ENCODE measurements at places on chromosomes 4 and X. TPM values are rescaled to one million over a fixed set of nuclear protein-coding genes. Genes with fewer than 3 reads are reported as not detected.

The ARHGAP4 gene
- 19.6 TPM for total RNA-seq

The SCML2 gene
- 5.5 TPM for total RNA-seq

The MPC1L gene
- total RNA-seq = not detected

The PCYT1B gene
- 1.3 TPM for total RNA-seq

The MEPE gene
- not detected for total RNA-seq

The TMEM187 gene
- total RNA-seq = 9.4 TPM

The ADD1 gene
- total RNA-seq = 199 TPM

The FGD1 gene
- total RNA-seq = 7.5 TPM

The P2RY10 gene
- total RNA-seq = 0.62 TPM

The PYURF gene
- total RNA-seq = 73.1 TPM

The BEND2 gene
- not detected for total RNA-seq

The ADH1B gene
- total RNA-seq = 12.5 TPM

The RBMXL3 gene
- not detected for total RNA-seq

The SMPX gene
- 325 TPM for total RNA-seq

The FAM53A gene
- 1.7 TPM for total RNA-seq

The VMA21 gene
- 30.7 TPM for total RNA-seq

The PDZD11 gene
- 19.2 TPM for total RNA-seq
